ENCODE measurements at places on chromosomes 11 and 22. TPM values are rescaled to one million over a fixed set of nuclear protein-coding genes. Genes with fewer than 3 reads are reported as not detected.
A peak's percentile ranks its signal among the peaks of the same experiment; 100 is the strongest.

RBFOX2 gene
- total RNA-seq: 117 TPM

PRODH gene
- total RNA-seq: 7.5 TPM

CADM1 gene
- 6.1 TPM for total RNA-seq

ADM2 gene
- 0.14 TPM for total RNA-seq

APOL4 gene
- total RNA-seq: 1.4 TPM

C11orf21 gene
- 1.1 TPM for total RNA-seq

NLRP6 gene
- 5.6 TPM for total RNA-seq

MAML2 gene
- total RNA-seq: 23.4 TPM

VSTM5 gene
- not detected for total RNA-seq

OR2D2 gene
- total RNA-seq: not detected

OR52I2 gene
- not detected for total RNA-seq

- no peak for DNase-seq
These were observed 346.2 kb downstream of the TENM4 start for GRCh38 chr11:79094616-79095015.

DNA sequence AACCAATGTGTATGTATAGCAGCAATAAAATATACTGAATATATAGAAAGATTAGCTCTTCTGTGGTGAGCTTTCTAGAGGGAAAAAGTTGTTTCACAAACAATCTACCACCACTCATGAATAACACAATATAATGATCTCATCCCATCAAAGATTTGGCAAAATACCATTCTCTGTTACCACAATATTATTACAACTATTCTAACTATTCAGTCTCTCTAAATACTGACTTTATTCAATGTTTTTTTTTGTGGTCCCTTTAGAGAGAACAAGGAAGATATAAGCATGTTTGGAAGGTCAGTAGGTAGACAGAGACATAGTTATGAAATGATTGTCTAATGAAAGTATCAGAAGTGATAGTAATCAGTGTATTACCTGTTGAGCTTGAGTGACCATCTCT, 7.8 kb downstream of the CCDC90B start:
- no peak for DNase-seq

DNA sequence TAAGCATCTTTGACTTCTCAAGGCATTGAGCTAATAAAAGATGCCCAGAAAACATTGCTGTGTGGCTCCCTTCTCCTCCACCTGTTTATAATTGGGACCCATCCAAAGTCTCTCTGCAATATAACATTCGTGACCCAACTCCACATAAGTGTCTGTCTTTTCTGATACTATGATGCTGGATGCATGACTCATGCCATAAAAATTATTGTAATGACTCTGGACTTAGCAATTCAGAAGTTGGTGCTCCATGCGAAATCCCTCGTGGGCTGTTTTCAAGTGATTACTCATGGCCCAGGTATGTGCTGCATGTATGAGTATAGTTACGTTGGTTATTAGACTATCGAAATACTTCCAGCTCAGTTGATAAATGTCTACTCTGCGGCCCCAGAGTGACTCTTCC, 11.7 kb downstream of the FJX1 start:
- DNase-seq: no peak

GRCh38 chr22:48337957-48338792, 1489.5 kb downstream of the BRD1 start:
- no peak for DNase-seq

DNA sequence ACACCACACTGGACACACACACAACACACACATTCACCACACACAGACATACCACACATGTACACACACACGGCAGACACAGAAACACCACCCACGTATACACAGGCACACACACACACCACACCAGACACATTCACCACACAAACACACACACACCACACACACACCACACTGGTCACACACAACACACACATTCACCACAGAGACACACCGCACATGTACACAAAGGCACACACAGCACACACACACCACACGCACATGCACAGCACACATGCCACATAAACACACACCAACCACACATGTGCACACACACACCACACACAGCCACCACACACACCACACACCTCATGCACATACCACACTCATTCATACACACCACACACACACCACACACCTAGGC, 84.2 kb upstream of the PRR5 start:
- DNase-seq: no peak

DNA sequence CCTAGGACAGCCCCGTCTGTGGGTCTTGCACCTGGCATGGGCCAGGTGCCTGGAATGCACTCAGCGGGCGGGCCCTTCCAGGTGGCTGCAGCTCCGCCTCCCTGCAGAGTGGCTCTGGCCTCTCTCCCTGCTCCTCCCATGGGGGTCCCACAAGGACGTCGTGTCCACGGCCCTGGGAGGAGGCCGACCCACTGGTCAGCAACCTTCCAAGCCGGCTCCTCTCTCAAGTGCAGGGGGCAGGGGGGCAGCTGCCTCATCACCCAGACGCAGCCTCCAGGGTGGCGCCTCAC, 41.9 kb downstream of the CERK start:
- no peak for DNase-seq

- DNase-seq: no peak
These were observed 58.6 kb upstream of the CDON start for GRCh38 chr11:126121296-126121695.

DNA sequence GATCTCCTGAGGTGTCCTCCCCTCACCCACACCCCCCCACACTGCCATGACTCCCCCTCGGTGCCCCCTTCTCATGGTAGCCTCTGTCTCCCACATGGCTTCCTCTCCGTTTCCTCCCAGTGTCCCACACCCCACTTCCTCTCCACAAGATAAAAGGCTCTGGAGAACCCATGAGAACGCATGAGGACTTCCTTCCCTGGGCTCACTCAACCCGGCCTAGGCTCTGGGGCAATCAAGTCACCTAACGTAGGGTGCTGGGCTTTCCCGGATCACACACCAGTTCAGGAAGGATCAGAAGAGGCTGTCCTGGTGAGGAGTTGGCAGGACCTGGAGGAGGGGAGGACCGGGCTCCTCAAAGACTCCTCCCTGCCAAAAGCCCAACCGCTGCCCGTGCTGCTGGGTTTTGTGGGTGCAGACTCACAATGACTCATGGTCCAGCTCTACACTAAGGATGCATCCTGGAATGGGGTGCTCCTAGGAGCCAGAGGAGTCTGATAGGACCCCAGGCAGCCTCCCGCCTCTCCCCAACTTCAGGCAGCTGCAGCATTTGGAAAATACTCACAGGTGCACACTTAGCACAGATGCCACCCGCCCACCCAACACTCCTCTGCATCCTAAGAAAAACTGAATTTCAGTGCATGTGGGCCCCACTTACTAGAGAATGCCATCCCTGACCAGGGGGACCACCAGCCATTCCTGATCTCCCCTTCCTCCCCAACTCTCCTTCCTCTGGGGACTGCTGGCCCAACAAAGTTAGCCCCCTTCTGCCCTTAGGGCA, 21.0 kb downstream of the SLC22A12 start:
- no peak for DNase-seq

- no peak for DNase-seq
These were observed at the start of gene ZNF280B for GRCh38 chr22:22508274-22509176. ZNF280B (minus strand) TSS chr22:22508742; CDS start chr22:22489398, 19,344 bp downstream.

DNA sequence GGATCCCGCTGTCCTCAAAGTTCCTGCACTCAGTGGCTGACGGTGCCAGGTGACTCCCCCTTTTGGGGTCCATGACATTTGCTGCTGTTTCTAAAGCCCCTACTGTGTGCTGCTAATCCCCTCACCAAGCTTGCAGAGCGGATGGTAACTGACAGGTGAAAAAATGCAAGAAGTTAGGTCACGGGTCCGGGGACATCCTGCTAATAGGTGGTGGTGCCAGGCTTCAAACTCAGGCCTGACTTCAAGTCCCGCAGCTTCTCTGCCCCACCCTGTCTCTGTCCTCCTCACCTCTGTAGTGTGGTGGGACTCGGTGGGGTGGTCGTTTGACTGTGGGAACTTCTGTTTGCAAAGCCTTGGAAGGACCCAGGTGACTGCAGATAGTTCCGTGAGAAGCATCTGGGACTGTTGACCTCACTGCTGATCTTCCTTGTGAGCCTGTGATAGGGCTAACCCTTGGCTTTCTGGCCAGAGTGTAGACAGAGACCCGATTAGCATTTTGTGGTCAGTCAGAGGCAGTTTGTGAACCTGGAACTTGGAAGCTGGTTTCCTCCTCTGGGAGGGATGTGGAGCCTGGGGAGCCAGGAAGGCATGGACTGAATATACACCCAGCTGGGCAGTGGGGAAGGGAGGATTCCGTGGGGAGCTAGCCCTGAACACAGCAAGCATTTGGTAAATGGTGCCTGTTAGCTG, 115.4 kb upstream of the OR4B1 start:
- no peak for DNase-seq

- DNase-seq: peak; percentile 96
These were observed 35.8 kb downstream of the MAML2 start for GRCh38 chr11:96306933-96307775.

- no peak for DNase-seq
These were observed 42.2 kb downstream of the PDE2A start for GRCh38 chr11:72631806-72632731.

DNA sequence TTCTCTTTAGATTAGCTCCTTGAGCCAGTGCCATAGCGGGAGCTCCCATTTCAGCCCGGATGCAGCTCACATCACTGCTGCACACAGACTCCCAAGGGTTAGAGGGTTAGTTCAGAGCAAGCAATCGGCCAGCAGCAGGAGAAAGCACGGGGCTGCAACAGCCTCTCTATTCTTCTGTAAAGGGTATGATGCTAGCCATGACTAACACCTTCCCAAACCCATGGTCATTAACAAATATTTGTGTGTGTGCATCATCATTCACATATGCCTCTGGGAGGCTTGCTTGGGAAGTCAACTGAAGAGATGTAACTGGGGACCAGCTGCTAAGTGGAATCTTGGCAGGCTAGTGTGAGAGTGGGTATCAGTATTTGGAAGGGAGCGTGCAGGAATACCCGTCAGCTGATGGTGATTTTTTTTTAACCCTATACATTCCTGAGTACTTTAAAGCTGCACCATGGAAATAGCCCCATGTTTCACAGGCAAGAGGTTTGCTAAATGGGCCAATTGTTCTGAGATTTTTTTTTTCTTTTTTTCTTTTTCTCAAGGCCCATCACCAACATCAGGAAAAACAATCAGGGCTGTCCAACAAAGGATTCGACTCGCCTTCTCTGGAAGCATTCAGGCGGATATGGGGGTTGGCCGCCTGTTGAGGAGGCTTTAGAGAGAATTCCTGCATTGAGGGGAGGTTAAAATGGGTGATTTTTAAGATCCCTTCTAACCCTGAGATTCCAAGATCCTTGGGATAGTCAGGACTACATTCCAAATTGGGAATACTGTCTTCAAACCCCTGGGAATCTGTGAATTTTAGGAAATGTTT, 33.2 kb upstream of the CCDC89 start:
- DNase-seq: no peak

- no peak for DNase-seq
These were observed 4.7 kb downstream of the TPST2 start for GRCh38 chr22:26585104-26585790.

DNA sequence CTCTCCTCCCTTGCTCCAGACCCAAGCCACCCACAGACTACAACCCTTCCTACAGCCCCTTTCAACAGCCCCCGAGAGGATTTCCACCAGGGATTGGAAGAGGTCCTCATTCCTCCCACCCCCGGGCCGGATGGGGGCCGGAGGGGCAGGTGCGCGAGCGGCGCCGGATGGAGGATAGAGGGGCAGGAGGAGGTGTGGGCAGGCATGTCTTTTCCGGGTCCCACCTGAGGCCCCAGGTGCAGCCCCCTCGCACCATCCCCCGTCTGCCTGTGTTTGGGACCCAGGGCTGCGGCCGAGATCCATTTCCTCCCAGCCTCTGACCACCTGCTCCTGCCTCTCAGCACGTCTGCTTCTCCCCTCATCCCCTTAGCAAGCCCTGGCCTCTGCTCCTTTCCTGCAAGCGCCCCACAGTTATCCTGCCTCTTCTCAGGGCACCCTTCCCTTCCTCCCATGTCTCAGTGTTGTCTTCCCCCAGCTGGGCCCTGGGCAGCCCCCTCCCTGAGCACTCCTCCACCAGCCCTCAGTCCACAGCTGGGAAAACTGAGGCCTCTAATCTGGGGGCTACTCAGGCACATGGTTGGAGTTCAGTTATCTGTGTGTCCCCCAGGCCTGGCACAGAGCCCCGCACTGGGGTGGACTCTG, 19.3 kb upstream of the CBX7 start:
- no peak for DNase-seq

- no peak for DNase-seq
These were observed 34.4 kb downstream of the MCAM start for GRCh38 chr11:119282495-119282894.

- DNase-seq: no peak
These were observed 3.1 kb upstream of the EHD1 start for GRCh38 chr11:64881476-64881875.

DNA sequence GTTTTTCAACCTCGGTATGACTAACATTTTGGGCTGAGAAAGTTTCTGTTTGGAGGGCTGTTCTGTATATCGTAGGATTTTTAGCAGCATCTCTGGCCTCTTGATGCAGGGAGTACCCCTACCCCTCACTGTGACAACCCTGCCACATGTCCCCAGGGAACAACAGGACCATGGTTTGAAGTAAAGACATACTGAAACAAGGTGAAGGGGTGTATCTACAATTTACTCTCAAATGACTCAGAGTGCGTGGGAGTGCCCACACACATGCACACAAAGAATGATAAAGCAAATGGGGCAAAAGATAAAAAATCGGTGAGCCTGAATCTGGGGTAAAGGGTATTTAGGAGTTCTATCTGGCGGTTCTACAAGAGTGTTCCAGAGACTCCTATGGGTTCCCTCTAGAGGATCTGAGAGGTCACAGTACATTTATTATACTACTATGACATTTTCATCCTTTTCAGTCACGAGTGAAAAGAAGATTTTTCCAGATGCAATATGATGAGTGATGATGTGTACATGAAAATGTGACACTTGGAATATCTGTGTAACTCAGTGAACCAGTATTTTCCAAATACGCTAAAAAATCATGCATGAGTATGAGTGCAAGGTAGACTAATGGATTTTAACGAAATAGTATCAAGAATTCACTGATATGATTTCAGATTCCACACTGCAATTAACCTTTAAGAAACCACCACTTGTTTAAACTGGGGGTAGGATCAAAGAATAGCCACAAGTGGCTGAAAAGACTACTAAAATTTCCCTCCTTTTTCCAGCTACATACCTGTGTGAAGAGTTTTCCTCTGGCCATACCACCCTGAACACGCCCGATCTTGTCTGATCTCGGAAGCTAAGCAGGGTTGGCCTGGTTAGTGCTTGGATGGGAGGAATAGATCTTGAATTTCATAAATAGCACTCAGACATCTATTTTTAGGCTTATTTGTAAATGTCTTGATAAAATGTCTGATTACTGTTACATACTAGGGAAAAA, 56.3 kb upstream of the YPEL1 start:
- no peak for DNase-seq

GRCh38 chr22:39234867-39235687, 9.7 kb downstream of the PDGFB start:
- no peak for DNase-seq

- DNase-seq: no peak
These were observed 34.5 kb downstream of the PIK3C2A start for GRCh38 chr11:17173332-17173731.

GRCh38 chr11:199782-200181, 6.9 kb downstream of the SCGB1C1 start:
- DNase-seq: no peak

GRCh38 chr22:42262964-42263363, 7.5 kb downstream of the TCF20 start:
- DNase-seq: no peak
